ENCODE measurements at places on chromosomes 6 and 20.

- DNase-seq, result peak; percentile 41
Measured at GRCh38 chr6:117481278-117481925, 1.1 kb upstream of the DCBLD1 start.

- DNase-seq, result no peak
Measured at GRCh38 chr6:148441454-148441911, 98.8 kb downstream of the SASH1 start.

DNA sequence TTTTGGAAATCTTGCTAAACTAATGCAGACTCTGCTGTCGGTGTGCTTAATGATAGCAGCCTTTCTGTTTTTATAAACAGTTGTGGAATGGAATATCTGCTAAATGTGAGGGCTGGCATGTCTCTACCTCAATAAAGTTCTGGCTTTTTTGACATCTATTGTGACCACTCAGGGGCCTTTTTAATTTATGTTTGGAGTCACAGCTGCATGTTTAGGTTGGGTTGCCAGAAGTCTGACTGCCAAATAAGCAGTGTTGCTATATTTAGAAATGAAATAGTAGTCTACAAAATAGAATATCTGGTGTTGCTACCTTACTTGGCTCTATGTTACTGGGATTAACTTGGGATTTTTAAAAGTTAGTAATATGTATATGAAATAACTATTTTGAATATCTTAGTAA is 125.1 kb upstream of the LOC128125822 start:
- DNase-seq, result no peak

DNA sequence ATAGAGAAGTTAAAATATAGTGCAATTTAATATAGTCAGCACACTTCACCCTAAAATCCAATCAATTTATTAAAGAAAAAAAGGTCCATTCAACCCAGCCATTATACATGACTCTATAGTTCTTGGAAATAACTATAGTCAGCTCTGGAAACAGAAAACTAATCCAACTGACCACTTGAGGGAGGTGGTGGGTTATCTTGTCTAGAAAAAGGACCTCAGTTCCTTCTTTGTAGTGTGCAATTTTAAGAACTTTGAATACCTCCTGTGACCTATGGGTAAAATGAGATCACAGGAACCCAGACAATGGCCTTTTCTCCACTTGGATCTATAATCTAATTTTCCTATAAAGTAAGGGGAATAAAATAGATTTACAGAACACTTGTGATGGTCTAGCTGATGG is 163.6 kb upstream of the CENPW start:
- no peak for DNase-seq

GRCh38 chr6:73180763-73181619 is 44.3 kb downstream of the KHDC1L start:
- no peak for DNase-seq

- DNase-seq, result no peak
Measured at GRCh38 chr20:50415021-50415515, 95.1 kb upstream of the PTPN1 start.

GRCh38 chr6:88565409-88565811 is 398.0 kb downstream of the RNGTT start:
- DNase-seq, result no peak

GRCh38 chr6:10391299-10391630 is 23.6 kb downstream of the TFAP2A start:
- no peak for DNase-seq

- no peak for DNase-seq
Measured at GRCh38 chr6:36320475-36320874, 16.2 kb downstream of the BNIP5 start.
